ENCODE measurements at places on chromosomes 5 and 9.

GRCh38 chr5:55680353-55680752 lies 31.8 kb downstream of the SLC38A9 start:
- H3K4me1 ChIP-seq, result no peaks in the 10 kb centered on the region
- H3K4me3 ChIP-seq, result no peak overlapping the region
- no peaks in the 10 kb centered on the region for H3K36me3 ChIP-seq
- H3K27ac ChIP-seq, result peak overlapping the region; percentile 3
- no peaks in the 10 kb centered on the region for H3K27me3 ChIP-seq

GRCh38 chr5:86675311-86675710 lies 57.6 kb downstream of the COX7C start:
- H3K4me1 ChIP-seq, result no peaks in the 10 kb centered on the region
- H3K36me3 ChIP-seq, result no peaks in the 10 kb centered on the region
- no peak overlapping the region for H3K27ac ChIP-seq
- H3K4me3 ChIP-seq, result no peak overlapping the region

DNA sequence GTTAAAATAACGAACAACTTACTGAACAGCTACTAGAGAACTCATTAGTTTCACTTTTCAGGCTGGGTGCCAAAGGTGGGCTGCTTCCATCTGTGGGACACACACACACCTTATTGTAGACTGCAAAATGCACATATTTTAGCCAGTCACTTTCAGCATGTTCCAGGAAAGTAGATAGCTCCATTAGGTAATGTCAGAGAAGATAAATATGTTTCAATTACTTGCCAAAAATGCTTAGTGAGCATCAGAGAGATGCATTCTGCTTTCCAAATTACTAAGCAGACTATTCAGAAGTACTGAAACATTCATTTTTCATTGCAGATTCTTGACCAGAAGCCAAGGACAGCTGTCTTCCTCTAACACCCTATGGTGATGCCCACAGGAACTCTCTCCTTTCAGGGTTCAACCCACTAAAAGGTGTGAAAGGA lies 56.2 kb upstream of the APC start:
- no peak overlapping the region for H3K4me3 ChIP-seq
- H3K36me3 ChIP-seq, result no peaks in the 10 kb centered on the region
- DNase-seq, result no peak
- H3K27me3 ChIP-seq, result no peaks in the 10 kb centered on the region

- H3K27ac ChIP-seq, result no peak overlapping the region
- peaks cover 3% of the 10 kb centered on the region for H3K4me1 ChIP-seq
- no peak overlapping the region for H3K4me3 ChIP-seq
- H3K27me3 ChIP-seq, result no peaks in the 10 kb centered on the region
- no peaks in the 10 kb centered on the region for H3K36me3 ChIP-seq
Observed at GRCh38 chr5:79560771-79561524, 47.0 kb upstream of the HOMER1 start.

DNA sequence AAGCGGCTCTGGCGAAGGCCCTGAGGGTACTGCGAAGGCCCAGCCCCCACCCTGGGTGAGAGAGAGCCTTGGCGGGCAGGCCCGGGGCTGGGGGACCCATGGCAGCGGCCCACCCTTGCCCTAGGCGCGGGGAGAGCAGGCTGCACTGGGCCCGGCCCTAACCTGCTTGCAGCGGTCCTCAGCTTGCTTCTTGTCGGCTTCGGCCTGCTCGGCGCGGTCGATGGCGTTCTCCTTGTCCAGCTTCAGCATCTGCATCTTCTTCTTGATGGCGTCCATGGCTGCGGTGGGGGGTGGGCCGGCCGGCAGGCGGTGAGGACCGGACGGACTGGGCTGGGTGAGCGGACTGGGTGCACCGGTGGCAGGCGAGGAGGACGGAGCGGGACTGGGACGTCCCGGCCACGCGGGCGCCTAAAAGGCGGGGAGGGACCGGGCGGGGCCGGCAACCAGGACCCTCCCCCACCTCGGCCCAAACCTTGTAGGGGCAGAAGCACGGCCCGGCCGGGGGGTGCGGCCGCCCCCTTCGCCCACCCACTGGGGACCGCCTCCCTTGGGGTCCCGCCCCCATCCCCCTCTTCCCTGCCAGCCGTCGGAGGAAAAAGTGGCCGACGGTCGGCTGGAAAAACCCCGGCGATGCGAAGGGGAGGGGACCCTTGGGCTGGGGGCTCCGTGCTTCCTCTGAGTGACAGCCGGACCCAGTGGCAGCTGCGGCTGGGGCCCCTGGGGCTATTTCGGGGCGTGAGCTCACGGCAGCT lies at the start of gene TPM2:
TSS of gene TPM2 (minus strand) at position 384 of the 752 bp plus-strand sequence. CDS start at position 276, 108 bp downstream.
- peaks cover 10% of the 10 kb centered on the region for H3K36me3 ChIP-seq
- no peak for DNase-seq
- no peaks in the 10 kb centered on the region for H3K27me3 ChIP-seq
- H3K27ac ChIP-seq, result peak within 1 kb of the TSS; percentile 92
- peaks cover 5% of the 10 kb centered on the region for H3K4me1 ChIP-seq
